Thoracic aorta (tissue), 2 donors: ENCODE measurements at places on chromosomes 13 and 19.

DNA sequence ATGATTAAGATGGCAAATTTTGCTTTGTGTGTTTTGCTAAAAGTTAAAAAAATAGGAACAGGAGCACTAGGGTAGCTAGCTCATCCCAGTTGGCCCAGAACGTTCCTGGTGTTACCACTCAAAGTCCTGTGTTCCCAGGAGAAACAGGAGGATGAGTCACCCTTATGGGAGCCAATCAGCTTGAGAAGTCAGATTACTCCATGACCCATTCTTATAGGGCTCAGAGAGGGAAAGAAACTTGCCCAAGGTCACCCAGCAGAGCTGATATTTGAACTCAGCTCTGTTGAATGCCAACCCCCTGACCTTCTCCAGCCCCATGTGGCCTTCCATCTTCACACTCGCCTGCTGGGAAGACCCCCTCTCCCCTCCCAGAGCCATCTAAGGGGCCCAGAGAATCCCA is 13.0 kb downstream of the NMRK2 start:
- no peak for DNase-seq

- DNase-seq, result no peak
These were observed 7.5 kb upstream of the LRP3 start for GRCh38 chr19:33186431-33187182.

DNA sequence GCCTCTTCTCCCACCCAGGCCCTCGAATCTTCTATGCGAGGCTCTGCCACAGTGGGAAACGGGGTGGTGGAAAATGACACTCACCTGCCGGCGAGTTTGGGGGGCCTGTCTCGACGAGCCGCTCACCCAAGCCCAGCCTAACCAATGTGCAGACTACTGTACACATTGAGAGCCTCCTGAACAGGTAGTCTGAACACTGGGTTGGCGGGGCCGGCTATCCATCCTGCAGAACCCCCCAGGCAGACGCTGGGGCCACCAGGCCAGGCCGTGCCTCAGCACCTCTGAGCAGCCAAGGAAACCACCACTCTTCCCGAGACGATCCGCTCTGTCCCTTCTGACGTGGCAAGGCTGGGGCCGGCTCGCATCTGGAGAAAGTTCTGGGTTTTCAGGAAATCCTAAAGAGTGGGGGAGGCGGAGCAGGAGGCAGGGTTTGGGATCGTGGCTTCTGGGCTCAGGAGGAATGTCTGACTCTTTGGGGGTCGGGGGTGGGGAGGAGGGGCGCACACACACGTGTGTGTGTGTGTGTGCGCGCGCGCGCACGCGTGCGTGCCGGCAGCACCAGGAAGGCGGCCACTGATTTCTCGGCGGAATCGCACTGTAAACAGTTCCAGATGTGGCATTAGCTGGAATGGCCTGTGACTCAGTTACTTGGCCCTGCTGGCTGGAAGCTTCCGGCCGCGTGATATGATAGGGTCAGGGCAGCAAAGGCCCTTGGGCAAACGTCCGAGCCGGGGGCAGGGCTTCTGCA is 18.5 kb downstream of the TMED1 start:
- DNase-seq, result peak; percentile 73

- no peak for DNase-seq
These were observed 99.6 kb downstream of the LIG4 start for GRCh38 chr13:108115738-108116137.

GRCh38 chr13:53012707-53013106 is 15.9 kb upstream of the OLFM4 start:
- DNase-seq, result no peak

DNA sequence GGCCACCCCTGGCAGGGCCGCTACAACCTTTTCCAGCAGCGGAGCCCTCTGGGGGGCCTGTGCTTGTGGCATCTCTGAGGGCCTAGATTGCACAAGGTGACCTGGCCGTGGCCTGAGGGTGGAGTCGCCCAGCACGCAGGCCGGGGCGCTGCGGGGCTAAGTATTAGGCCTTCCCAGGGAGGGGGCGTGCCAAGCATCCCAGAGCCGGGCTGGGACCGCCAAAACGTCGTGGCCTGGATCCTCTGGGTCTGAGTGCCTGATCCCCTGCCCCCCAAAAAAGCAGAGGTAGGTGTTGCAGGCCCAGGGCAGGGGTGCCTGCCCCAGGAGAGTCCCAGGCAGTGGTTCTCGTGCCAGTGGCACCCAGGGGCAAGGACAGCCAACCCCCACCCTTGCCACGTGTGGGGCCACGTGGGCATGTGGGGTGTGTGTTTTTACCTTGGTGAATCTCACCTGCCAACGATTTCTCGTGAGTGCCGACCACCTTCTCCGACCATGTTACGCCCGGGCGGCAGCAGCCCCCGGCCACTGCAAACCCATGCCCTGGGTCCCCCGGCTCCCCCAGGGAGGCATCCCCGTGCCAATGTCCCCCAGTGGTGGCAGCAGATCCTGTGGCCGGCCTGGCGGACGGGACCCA is 12.6 kb upstream of the GNA15 start:
- DNase-seq, result no peak

DNA sequence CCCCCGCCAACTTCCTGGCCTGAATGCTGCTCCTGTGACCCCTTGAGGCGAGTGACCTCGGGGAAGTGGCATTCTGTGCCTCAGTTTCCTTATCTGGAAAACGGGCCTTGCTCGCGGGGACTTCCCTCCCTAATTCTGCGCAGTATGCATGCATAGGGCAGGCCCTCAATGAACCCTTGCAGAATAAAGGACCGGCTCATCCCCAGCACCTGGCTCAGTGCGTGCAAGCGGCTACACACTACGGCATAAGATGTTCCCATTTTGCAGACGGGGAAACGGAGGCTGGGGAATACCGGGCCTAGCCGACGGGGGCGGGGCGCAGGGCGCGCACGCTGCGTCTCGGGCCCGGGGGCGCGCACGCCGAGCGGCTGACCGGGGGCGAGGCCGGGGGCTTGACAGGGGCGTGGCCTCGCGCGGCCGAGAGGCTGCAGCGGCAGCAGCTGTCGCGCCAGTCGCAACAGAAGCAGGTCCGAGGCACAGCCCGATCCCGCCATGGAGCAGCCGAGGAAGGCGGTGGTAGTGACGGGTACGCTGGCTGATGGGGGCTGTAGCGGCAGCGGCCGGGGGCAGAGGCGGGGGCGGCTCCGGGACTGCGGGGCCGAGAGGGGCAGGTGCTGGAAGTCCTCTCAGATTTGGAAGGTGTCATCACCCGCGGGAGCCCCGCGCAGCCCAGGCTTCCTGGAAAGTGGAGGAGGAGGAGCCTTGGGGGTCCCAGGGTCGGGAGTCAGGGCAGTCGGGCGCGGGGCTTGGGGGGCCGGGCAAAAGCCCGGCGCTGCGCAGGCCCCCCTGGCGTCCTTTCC is at the start of gene PGPEP1:
PGPEP1 (plus strand) TSS at position 409 of the 800 bp plus-strand sequence; CDS start at position 493, 84 bp downstream.
- DNase-seq, result no peak

GRCh38 chr19:29290853-29291252 is 77.9 kb upstream of the UQCRFS1 start:
- DNase-seq, result no peak

- no peak for DNase-seq
These were observed 6.5 kb upstream of the KCTD4 start for GRCh38 chr13:45207319-45207718.

GRCh38 chr13:57452228-57452627 is 179.3 kb upstream of the PCDH17 start:
- no peak for DNase-seq

- no peak for DNase-seq
These were observed 27.9 kb upstream of the OR10H1 start for GRCh38 chr19:15843203-15843893.

- DNase-seq, result no peak
These were observed 10.3 kb downstream of the VSTM2B start for GRCh38 chr19:29535984-29536508.

DNA sequence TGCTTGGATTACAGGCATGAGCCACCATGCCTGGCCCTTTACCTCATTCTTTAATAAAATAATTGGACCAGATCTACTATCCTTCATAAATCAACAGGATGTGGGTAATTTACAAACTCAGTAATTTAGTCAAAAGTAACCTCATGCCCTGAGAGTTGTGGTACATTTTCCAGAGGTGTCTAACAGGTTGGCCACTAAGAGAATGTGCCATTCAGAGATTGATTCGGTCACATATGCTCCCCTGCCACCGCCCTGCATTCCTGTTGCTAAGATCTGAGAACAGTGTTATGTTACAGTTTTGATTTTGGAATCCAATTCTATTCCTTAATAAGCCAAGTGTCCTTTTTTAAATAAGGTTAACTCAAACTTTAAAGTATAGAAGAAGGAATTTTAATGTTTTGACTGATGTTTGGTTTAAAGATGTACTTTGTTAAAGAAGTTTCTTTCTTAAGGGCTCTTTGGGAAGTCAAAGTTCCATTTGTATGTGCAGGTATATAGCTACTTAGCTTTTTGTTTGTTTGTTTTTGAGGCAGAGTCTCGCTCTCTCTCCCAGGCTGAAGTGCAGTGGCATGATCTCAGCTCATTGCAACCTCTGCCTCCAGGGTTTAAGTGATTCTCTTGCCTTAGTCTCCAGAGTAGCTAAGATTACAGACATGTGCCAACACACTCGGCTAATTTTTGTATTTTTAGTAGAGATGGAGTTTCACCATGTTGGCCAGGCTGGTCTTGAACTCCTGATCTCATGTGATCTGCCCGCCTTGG is 29.2 kb downstream of the PHF11 start:
- DNase-seq, result no peak

GRCh38 chr19:1009041-1009980 is 9.1 kb downstream of the GRIN3B start:
- no peak for DNase-seq

GRCh38 chr19:29622166-29623070 is 16.3 kb downstream of the POP4 start:
- no peak for DNase-seq
